NCI-H526 treated with DMSO at 0.1 percent for 48 hours (cell line): ENCODE measurements at places on chromosomes 2 and 18.

GRCh38 chr2:74559912-74560311 is 5.4 kb downstream of the DOK1 start:
- no peak for DNase-seq

DNA sequence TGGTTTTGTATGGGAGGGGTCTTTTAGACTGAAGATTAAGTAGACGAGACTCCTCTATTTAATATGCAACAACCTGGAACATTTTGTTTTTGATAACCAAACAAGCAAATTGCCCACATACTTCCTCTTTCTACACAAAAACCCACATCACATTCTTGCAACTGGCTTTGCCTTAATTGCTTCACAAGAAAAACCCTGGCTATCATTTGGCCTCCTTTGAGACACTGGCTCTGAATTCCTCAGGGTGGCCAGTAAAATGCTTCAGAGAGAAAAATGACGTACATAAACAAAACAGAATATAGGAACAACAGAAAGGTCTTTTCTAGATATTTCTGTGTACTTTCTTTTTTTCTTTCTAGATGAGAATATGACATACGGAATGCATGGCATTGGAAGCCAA is 103.0 kb downstream of the TRIB2 start:
- DNase-seq: no peak

GRCh38 chr2:232575404-232575746 is 24.9 kb downstream of the EIF4E2 start:
- DNase-seq: no peak

GRCh38 chr2:221602938-221603337 is 30.8 kb upstream of the EPHA4 start:
- no peak for DNase-seq

GRCh38 chr2:59713577-59713976 is 839.9 kb downstream of the BCL11A start:
- no peak for DNase-seq

- DNase-seq: no peak
Observed at GRCh38 chr2:230599853-230600252, 112.8 kb upstream of the CAB39 start.

- no peak for DNase-seq
Observed at GRCh38 chr2:227774895-227775842, 29.5 kb downstream of the SCYGR8 start.

- DNase-seq: no peak
Observed at GRCh38 chr2:230412371-230412711, 3.7 kb upstream of the SP100 start.

DNA sequence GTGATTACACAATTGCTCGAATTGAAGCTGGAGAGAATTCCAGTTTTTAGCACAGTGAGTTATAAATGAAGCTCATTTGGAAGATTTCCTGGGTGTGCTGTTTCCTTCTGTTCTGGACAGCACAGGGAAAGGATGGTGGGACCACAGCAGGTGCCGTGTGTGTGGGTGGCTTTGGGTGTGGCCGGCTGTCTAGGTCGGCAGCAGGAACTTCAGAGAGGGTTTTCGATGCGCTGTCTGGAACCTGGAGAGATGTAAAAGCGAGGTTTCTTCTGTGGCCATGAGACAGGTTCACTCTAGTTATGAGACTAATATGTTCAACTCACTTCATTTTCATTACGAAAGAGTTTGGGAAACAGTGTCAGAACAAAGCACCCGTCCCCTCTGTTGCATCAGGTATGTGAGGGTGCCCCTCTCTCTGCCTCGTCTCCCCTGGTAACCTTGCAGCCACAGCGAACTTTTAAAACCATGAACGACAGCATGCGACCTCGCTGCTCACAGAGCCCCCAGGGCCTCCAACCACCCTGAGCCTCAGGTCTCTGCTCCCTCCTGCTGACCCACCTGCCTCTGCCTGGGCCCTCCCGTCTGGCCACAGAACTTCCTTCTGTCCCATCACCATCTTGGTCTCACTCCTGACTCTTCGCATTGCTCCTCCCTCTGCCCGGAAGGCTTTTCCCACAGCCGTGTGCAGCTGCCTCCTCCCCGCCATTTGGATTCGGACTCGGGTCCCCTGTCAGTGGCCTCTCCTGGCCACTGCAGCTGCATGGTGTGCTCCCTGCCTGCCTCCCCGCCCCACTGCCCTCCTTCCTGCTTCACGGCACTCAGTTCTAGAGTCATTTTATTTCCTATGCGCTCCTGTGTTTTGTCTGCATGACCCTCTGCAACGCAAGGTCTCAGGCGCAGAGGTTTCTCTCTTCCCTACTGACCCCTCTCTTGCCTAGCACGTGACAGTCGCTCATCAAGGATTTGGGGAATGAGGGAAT is 151.2 kb downstream of the NDUFA10 start:
- no peak for DNase-seq

DNA sequence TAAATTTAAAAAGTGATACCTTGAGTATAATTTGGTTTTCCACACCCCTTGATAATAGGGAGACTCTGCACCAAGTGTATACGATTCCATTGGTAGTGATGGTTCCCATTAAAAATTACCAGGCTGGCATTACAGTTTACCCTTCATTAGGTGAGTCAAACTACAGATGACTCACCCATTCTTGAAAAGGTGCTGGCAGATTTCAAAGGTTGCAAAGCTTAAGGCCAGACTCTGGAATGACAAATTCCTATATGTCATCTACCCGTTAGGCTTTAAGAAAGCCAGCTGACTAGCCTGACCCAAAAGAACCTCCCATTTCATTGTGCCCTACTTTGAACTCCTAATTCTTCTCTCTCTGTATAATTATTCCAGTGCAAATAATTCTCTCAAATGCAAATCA is 124.4 kb downstream of the LRRTM4 start:
- no peak for DNase-seq

DNA sequence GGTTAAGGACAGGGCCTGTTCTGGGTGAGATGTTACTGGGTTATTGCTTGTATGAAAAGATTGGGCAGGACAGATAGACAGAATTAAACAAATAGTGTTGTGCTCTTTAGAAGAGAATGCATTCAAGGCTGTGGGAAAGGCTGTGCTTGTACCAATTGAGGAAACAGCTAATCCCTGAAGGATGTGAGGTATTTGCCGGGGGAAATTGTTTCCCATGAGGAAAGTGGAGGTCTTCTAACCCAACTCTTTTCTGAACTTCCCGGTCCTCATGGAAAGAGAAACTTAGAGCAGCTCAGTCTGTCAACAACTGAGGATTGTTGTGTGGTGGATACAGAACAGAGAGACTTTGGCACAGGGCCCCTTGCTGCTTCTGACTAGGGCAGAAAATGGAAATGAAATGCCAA is 9.5 kb downstream of the SLC1A4 start:
- DNase-seq: no peak

GRCh38 chr2:134226601-134227000 is 27.3 kb upstream of the MGAT5 start:
- DNase-seq: no peak

- no peak for DNase-seq
Observed at GRCh38 chr2:68318914-68319397, 793 bp downstream of the CNRIP1 start.

GRCh38 chr2:98388081-98388480 is 41.8 kb downstream of the CNGA3 start:
- DNase-seq: no peak

GRCh38 chr18:78511666-78512601 is 467.7 kb upstream of the SALL3 start:
- DNase-seq: no peak

- no peak for DNase-seq
Observed at GRCh38 chr2:40218679-40219078, 233.2 kb downstream of the SLC8A1 start.

DNA sequence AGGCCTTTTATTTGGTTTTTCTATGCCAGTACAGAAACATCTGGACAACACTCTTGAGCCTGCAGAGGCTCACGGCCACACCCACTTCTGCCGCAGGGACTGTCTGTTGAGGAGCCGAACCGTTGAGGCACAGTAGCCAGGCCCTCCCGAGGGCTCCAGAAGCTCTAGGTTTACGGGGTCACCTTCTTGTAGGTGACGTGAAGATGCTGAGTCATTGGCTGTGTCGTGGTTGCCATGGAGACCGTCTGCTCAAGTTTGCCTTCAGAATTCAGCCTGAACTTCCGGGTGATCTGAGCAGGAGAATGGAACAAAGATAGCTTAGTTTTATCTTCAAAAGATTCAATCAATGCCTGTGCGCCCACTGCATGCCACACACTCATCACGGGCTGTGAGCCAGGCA is 25.9 kb downstream of the BOK start:
- no peak for DNase-seq

GRCh38 chr2:162968306-162968705 is 129.7 kb upstream of the KCNH7 start:
- no peak for DNase-seq

DNA sequence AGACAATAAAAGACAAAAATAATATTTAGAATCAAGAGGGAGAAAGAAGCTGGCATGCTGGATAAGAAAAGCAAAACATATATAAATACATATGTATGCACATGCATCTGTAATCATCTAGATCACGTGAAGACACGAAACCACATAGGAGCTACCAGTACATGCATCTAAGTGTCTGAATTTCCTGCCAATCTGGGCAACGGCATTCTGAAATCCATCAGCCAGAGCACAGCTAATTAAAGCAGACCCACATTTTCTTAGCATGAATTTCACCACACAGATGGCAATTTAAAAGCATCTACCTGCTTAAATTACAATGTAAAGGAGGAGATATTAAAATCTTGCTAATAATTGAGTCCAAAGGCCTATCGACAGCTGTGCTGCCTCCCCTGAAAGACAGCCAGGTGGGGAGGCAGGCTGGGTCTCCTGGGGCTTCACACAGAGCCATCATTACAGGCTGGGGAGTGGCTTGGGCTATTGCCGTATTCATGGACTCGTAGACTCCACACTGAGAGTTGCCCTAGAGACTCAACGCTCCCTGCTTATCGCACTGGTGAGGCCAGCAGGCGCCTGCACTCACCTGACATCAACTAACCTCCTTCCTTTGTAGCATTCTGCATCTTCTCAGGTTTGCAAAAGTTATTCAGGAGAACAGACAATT is 272.5 kb upstream of the PXDN start:
- peak; percentile 36 for DNase-seq

DNA sequence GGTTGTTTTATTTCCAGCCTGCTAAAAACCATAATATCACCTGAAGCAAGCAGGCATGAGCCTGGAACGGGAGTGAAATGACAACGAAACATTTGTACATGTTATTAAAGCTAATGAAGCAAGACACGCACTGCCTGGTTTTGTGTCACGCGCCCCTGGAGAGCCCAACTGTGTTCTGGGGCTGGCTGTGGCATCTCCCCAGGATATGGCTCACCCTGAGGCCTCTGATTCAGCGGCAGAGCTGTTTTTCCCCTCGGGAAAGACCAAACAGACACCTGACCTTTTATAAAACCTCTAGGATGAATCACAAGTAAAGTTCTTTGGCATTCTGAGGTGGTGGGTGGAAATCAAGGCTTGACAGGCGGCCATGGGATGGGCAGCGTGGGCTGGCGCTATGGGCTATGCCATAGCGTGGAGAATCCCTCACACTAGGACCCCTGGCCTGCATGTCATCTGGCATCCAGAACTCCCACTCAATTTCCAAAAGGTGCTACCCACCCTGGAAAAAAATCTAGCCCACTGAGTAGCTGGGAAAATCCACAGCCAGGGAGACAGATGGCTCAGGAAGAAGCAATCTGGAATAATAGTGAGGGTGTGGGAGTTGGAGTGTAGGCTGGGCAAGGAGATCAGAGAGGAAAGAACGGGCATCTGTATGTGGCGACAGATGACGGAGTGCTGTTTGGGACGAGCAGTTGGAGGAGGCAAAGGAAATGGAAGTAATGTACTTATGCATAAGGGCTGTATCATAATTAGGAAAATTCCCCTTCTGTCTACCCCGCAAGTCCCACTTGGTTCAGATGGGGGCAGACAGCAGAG is 262.0 kb downstream of the AFF3 start:
- DNase-seq: no peak

- no peak for DNase-seq
Observed at GRCh38 chr2:70412294-70413070, 110.6 kb upstream of the FAM136A start.

- DNase-seq: no peak
Observed at GRCh38 chr2:186771850-186772463, 77.0 kb downstream of the ZSWIM2 start.

DNA sequence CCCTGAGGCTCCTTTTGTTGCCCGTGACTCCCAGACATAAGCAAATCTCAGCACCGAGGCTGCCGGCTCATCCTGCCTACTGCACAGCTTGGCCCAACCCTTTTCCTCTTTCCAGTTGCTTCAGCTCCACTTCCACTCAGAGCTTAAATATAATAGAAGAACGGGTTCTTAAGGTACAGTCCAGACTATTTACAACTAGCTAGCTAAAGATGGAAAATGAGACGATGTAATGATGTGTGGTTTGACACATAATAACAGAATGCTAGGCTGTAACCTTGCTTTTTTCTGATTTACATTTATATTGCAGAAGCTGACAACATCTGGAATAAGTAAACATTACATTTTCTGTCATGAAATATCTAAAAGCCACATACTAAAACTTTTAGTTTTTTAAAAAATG is 26.9 kb upstream of the ATP9B start:
- DNase-seq: no peak

DNA sequence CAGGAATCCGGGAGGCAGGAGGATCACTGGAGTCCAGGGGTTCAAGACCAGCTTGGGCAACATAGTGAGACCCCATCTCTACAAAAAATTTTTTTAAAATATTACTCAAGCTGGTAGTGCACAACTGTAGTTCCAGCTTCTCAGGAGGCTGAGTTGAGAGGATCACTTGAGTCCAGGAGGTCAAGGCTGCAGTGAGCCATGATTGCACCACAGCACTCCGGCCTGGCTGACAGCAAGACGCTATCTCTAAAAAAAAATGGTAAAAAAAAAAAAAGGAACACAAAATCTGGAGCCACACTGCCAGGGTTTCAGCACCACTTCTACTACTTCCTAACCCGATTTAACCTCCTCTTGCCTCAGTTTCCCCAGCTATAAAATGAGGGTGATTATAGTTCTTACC is 57.0 kb downstream of the STEAP3 start:
- DNase-seq: no peak

DNA sequence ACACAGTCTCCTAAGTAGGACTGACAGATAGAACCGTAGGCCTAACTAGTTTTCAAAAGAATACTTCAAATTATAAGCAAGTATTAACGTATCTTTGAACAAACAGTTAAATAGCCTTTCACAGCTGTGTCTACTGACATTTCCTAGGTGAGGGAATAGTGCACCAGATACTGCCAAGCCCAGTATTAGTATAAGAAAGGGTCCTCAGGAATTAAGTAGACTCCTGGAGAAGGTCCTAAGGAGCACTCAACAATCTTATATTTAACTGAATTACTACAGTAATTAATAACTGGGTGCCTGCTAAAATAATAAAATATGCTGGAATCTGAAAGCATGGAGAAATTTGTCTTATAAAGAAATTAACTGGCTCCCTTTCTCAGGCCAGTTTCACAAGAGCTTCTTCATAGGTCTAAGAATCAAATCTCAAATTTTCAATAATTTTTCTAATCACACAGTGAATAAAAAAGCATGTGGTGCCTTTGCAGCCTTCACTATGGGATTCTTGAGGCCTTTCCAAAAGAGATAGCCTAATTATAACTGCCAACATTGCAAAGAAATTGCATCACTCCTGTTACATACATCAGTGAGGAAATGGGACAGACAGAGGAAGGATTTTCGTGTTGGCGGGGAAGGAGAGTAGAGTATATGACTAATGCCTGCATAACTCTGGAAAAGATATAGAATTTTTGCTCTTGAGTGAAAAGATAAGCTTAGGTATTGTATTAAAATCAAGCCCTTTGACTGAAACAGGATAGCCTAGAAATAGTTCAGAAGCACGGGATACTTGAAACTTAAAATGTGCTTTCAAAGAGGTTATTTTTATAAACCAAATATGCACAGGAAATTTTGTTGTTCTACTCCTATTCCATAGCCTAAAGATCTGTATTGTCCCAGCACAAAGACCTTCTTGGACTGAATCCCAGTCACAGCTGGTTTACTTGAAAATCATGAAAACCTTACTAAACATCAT is 228.6 kb upstream of the STK17B start:
- no peak for DNase-seq
